ENCODE measurements at places on chromosomes 5 and 9.

DNA sequence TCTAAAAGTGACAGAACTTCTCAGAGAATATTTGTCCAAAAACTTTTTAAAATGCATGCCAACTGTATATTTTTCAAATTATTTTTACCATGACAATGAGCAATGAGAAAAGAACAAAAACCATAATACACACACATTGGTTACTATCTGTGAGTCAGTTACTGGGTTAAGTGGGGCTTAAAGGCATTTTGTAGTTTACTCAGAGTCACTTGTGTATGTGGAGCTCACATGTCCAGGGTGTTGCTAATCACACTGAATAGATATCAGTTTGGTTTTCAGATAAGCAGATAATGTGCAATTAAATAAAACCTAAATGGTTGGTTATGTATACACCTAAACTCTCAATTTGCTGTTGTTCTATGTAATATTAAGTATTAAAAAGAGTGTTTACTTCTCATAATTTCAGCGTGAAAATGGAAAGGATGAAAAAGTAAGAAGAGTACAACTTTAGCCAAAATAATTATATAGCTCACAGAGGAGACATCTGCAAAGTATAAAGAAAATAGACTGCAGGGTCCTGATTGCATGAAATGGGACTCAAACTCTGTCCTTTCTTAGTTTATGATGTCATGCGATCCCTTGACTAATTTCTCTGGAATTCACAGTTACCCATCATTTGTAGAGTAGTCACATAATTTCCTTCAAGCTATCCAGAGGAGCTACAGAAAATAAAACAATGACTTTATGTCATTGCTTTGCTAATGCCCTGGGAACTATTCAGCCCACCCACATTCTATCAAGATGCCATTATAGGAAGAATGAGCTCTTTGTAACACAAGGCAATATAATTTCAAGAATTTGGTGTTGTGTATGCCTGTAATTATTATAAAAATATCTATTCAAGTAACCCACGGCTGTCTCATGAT, 388.0 kb upstream of the ZNF608 start:
- no peak for DNase-seq

- DNase-seq: no peak
These were observed 19.2 kb downstream of the CAPSL start for GRCh38 chr5:35919191-35919590.

- no peak for DNase-seq
These were observed 1077.4 kb upstream of the ARRDC3 start for GRCh38 chr5:92460505-92460904.

- no peak for DNase-seq
These were observed 61.3 kb downstream of the ENC1 start for GRCh38 chr5:74579215-74579614.

GRCh38 chr5:179588166-179588565, 35.3 kb downstream of the HNRNPH1 start:
- DNase-seq: no peak

- no peak for DNase-seq
These were observed 611.2 kb downstream of the NR2F1-AS1 start for GRCh38 chr5:92969781-92970237.

DNA sequence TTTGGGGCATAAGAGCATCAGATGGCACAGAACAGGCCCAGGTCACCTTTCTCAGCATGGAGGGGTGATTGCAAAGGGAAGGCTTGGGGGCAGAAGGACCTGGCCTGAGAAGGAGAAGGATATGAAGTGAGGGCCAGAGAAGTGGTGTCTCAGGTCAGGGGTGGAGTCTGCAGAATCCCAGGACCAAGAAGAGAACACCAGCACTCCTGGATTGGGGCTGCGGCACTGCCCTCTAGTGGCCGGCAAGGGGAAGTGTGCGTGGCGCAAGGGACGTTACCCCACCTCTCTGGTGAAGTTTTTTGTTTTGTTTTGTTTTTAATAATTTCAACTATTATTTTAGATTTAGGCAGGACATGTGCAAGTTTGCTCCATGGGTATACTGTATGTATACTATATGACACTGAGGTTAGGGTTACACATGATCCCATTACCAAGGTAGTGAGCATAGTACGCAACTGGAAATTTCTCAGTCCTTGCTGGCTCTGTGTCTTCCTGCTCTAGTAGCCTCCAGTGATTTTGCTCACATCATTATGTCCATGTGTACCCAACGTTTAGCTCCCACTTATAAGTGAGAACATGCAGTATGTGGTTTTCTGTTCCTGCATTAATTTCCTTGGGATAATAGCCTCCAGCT, 1548.6 kb downstream of the EFNA5 start:
- no peak for DNase-seq

- no peak for DNase-seq
These were observed 2.3 kb downstream of the EIF4E1B start for GRCh38 chr5:176632745-176633144.

DNA sequence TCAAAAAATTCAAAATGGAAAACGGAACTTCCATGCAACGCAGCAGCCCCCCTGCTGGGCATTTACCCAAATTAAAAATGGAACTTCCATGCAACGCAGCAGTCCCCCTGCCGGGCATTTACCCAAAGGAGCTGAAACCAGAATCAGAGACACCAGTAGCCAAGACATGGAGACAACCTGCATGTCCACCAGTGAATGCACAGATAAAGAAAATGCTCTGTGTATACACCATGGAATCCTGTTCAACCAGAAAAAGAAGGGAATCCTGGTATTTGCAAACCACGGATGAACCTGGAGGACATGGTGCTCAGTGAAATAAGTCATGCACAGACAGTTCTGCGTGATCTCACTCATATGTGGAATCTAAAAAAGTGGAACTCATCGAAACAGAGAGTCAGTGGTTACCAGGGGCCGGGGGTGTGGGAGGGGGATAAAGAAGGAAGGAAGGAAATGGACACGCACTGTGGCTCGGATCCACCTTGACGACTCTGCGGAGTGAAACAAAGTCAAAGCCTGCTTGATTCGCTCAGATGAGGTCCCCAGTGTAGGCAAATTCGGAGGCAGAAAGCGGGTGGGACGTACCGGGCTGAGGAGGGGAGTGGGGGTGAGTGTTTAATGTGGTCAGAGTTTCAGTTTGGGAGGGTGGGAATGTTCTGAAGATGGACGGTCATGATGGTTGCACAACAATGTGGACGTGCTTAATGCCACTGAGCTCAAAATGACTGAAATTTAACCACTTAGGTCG, 40.2 kb upstream of the EXOC3 start:
- DNase-seq: no peak

DNA sequence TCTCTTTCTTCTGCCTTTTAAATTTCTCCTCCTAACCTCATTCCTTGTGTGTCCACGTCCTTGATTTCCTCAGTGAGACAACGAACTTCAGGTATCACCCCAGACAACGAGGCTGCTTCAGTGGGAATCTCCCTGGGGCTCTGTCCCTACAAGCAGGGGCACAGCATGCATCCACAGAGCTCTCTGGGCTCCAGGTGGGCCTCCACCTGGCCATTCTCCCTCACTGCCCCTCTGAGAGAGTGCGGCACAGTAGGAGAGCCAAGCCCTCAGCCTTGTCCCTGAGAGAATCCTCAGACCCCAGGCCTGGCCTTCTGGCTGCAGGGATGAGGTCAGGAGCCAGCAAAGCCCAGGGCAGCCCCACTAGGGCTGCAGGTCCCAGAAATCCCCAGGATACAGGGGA, 105.3 kb downstream of the LHFPL2 start:
- DNase-seq: no peak

DNA sequence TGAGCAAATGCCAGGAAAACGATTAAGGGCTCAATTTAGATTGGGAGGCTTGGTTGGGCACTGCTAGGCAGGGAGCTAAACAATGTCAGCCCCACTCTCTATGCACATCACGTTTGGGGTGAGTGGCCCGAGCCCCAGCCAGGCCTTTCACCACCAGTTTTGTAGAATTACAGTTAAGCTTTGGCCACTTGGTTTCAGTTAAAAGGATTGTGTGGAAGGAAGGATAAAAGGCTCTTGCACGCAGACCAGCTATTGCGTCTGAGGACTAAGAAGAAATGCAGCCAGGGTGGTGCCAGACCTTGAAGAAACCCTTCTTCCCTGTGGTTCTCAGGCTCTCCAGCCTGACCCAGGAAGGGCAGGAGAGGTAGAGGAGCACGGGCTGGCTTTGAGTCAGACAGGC, 125.3 kb upstream of the SLC44A1 start:
- no peak for DNase-seq

- DNase-seq: no peak
These were observed 1.7 kb downstream of the SMIM3 start for GRCh38 chr5:150780187-150780692.

DNA sequence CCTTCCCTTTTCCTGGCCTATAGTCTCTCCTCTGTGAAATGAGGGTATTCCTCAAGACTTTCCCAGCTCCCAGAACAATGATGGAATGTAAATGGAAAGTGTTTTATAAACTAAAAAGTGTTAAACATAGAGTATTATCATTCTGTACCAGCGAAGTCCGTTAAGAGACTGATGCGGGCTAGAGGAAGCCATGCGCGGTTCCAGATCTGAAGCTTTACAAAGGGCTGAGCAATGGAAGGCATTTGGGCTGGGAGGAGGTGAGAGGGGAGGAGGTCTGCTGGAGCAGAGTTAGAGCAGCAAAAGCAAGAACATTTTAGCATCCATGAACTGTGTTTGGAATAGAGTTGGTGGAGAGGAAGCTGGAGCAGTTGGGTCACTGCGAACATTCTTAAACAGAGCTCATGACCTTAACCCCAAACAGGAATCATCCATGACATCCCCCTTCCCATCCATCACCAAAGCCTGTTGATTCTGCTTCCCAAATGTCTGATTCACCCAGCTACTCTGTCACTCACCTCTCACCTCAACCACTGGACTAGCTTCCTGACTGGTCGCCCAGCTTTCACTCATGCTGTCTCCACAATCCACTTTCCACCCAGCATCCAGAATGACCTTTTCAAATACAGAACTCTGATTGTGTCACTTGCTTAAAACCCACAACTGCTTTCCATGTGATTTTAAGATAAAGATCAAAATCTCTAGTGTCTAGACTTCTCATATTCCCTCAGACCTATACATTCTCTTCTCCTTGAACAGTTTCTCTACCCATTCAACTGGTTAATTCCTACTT, 37.1 kb downstream of the CDK5RAP2 start:
- no peak for DNase-seq

- DNase-seq: no peak
These were observed 455.1 kb upstream of the RGMB start for GRCh38 chr5:98318386-98318785.

GRCh38 chr9:133771486-133772482, 33.6 kb upstream of the SARDH start:
- DNase-seq: no peak

GRCh38 chr5:66864240-66864884, 268.2 kb downstream of the MAST4 start:
- no peak for DNase-seq

DNA sequence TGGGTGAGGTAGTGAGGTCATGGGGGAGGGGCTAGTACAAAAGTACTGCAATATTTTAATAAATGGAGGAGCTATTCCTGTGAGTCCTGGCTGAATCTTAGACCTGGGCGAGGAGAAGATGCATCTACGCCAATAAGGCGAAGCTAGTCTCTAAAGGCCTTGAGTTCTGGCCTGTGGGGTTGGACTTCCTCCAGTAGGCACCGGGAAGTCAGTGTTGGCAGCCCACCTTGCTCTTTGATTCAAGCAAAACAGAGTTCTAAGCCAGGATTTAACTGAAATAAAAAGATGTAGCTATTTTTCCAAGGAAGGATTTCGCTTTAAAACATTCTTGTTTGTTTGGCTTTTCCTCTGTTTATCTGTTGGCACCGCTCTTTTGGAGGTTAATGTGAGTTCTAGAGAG, 244.6 kb downstream of the KIF4B start:
- no peak for DNase-seq

GRCh38 chr9:114612272-114612923, 1.3 kb downstream of the TMEM268 start:
- DNase-seq: peak; percentile 24

- DNase-seq: no peak
These were observed 58.6 kb upstream of the XPA start for GRCh38 chr9:97755618-97756267.

- no peak for DNase-seq
These were observed 151.2 kb downstream of the ZDHHC21 start for GRCh38 chr9:14542071-14542470.

DNA sequence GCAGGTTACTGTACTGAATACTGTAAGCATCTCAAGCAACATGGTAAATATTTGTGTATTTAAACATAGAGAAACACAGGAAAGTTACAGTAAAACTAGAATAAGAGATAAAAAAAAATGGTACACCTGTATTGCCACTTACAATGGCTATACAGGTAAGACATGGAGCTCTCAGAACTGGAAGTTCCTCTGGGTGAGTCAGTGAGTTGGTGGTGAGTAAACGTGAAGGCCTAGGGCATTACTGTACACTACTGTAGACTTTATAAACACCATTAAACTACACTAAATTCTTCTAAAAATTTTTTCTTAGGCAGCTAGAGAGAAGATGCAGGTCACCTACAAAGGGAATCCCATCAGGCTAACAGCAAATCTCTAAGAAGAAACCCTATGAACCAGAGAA, 872.9 kb downstream of the TAF11L14 start:
- no peak for DNase-seq

DNA sequence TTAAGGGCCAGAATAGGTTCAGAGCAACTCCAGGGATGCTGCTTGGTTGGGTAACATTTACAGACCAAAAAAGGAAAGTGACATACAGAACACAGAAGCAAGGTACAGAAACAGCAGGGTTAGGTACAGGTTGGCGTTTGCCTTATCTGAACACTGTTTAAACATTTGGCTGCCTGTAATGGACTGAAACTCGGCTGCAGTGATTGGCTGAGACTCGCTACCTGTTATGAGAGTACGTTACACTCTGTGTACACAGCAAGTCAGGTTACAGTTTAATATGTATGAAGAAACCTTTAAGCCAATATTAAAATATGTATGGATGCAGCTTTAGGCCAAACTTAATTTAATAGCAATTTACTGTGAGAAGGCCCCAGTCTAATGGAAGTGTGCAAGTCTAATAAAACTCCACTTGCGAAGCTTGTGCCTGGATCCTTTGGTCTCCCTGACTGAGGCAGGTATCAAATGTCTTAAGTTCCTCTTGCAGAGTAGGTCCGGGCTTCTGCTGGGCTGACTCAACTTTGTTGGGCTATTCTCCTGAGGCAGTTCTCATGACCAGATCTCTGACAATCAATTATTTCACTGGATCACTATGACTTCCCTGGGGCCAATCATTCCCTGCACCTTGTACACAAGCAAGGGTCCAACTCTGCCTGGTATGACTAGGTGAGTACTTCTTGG, 204.9 kb downstream of the ZNF462 start:
- peak; percentile 31 for DNase-seq

DNA sequence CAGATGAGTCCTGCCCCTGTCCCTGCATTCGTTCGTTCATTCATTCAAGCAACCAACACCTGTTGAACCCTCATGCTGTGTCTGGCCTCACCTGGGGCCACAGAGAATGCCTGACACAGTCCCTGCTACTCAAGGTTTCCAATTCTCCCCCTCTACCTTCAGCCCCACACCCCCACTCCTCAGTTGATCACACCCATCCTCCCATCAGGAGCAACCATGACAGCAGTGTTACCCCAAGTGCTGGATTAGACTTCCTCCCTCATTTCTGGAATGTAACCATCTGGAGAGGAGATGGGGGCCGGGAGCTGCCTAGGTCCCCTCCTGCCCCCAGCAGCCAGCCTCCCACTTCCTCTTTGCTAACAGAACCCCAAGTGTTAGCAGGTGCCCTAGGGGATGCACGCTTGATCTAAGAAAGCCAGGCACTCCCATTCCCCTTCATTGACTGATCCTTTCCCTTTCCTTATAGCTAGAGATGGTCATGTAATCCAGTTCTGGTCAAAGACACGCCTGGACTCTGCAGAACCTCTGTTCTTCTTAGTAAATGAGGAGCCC, 57.2 kb downstream of the SMIM23 start:
- DNase-seq: no peak
